ENCODE measurements at places on chromosomes 11 and 22.
A peak's percentile ranks its signal among the peaks of the same experiment; 100 is the strongest.

DNA sequence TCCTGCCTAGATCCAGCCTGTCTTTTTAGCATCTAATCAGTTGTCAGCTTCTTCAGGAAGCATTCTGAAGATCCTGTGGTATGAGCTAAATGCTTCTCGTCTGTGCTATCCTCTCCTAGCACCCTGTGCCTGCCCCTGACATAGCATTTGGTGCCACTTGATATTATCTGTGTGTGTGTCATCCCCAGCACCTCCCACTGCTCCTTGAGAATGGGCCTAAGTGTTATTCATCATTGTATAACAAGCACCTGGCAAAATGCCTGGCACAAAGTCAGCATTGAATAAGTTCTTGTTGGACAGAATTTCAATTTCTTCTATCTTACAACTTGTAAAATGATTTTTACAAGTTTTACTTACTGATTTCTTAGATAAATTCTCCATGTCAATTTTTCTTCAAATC, 28.1 kb upstream of the OLFML1 start:
- DNase-seq = no peak

- no peak for DNase-seq
These were observed 69.1 kb downstream of the MICAL2 start for GRCh38 chr11:12179531-12179930.

GRCh38 chr11:2924821-2925675, 4.2 kb downstream of the PHLDA2 start:
- DNase-seq = no peak

- DNase-seq = no peak
These were observed 14.2 kb upstream of the TLCD5 start for GRCh38 chr11:120310870-120311269.

GRCh38 chr11:70048279-70049024, 29.7 kb upstream of the ANO1 start:
- DNase-seq = no peak

- no peak for DNase-seq
These were observed 70.0 kb upstream of the IGLL5 start for GRCh38 chr22:22817468-22818201.

DNA sequence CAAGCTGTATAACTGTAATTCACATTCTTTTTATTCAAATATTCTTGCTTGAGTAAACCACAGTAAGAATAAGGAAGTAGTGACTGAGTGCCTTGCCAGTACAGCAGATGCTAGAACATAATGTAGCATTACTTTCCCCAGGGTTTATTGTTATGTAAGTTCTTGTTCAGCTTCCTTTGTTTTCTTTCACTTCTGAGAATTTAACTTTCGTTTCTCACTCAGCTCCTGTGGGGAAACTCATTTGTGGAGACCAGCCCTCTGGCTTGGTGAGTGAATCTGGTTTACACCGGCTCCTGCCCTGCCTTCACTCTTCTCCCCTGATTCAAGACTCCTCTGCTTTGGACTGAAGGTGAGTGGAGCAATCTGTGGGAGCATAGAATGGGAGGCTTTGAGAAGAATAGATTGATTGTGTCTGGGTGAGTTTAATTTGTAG, at the start of gene TRIM22:
Gene TRIM22, plus strand, starts transcription at position 240 of the 433 bp plus-strand sequence. CDS start 6,443 bp downstream, outside the sequence.
- DNase-seq = no peak

GRCh38 chr11:488062-488461, 19.0 kb downstream of the RNH1 start:
- DNase-seq = no peak

- no peak for DNase-seq
These were observed 22.6 kb upstream of the PARVB start for GRCh38 chr22:44001521-44001920.

DNA sequence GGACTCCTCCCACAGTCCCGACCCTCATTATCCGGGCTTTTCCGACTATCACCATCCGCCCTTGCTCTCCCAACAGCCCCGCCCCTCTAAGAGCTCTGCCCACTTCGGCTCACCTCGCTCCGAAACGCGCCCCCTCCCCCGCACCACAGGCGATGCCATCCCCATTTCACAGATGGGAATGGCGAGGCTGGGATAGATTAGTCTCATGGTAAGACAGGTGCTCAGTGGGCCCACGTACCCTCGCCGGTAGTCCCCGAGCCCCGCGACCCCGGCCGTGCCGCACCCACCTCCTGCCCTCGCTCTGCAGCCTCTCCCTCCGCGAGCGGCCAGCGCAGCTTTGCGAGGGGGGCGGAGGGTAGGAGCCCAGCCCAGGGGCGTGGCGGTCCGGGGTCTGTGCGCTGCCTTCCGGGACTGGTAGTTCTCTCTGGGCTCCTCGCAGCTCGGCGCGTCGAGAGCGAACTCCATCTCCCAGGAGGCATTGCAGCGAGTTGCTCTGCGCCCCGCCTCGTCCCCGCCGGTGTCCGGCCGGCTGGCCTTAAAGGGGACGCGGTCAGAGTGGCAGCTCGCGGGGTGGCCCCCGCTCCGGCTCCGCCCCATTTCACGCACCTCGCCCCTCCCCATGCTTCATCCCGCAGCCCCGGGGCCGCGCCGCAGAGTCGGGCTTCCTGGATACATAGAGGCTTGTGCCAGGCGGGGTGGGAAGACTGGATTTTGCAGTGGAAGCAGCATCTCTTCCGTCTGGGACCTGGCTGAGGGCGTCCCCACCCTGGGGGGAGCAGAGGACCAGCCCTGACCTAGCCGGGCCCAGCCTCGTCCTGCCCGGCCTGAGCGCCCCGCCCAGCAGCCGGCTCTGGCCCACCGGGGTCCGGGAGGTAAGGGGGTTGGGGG, at the start of the genes KCTD21 and USP35:
Gene KCTD21, minus strand, starts transcription at position 341 of the 888 bp plus-strand sequence. CDS start 14,072 bp downstream, outside the sequence.
Gene USP35, plus strand, starts transcription at position 634 of the 888 bp plus-strand sequence. CDS start 7,327 bp downstream, outside the sequence.
- peak; percentile 80 for DNase-seq
